NCI-H1694 (cell line): ENCODE measurements at places on chromosomes 1 and 21.

- DNase-seq, result no peak
Observed at GRCh38 chr1:925561-926421, 2.1 kb downstream of the SAMD11 start.

GRCh38 chr1:193516755-193517388 lies 330.5 kb upstream of the B3GALT2 start:
- no peak for DNase-seq

DNA sequence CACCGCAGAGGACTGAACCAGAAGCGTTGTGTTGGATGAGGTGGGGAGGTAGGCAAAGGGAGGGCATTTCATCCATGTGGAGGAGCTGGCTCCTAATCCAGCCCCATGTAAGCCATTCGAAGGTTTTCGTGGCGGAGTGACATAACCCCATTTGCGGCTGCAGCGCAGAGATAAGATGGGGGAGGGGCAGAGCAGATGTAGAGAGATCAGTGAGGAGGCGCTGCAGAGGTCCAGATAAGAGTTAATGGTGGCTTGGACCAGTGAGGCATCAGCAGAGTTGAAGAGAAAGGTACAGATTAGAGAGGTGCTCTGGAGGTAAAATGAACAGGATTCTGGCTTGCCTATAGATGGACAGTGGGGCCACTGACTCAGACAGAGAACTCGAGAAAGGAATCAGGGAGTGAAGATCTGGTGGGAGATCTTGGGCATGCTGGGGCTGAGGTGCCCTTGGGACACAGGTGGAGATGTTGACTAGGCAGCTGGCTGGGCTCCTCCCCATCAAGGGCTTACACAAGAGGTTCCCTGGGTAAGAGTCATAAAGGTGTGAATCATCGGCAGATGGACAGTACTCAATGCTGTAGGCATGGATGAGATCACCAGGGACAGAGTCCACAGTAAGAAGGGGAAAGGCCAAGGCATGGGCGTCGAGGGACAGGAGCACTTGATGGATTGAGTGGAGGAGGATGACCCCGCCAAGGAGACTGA lies 7.8 kb upstream of the PTPRF start:
- DNase-seq, result no peak

GRCh38 chr21:39863111-39863510 lies 4.1 kb upstream of the PCP4 start:
- no peak for DNase-seq

DNA sequence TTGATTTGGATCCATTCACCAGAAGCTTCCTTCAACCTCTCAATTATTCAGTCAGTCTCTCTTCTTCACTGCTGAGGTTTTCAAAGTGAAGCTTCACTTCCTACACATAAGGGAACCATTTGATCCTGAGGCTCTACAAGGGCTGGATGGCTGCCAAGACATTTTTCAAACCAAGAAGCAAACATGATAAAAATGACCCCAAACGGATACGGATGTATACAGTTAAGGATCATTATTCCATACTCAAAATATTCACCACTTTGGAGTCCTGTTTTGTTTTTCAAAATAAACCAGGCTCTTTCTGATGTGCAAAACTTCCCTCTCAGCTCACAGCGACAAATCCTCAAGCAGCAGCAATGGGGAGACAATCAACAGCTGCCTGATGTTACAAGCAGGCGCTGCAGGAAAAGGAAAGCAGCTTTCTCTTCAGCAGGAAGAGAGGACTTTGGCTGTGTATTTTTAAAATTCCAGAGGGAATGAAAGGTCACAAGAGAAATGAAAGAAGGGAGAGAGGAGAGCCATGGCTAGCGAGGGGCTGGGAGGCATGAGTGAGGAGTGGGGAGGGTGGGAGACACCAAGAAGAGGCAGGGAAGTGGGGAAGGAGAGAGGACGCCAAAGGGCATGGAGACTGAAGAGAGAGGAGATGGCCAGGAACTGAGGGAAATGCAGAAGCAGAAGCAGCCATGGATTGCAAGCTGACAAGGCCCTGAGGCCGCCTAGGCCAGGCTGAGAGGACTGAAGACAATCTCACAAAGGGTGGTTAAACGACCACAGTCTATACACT lies 145.4 kb downstream of the SLC45A1 start:
- DNase-seq, result no peak

GRCh38 chr1:38778521-38778920 lies 81.1 kb downstream of the RRAGC start:
- no peak for DNase-seq

DNA sequence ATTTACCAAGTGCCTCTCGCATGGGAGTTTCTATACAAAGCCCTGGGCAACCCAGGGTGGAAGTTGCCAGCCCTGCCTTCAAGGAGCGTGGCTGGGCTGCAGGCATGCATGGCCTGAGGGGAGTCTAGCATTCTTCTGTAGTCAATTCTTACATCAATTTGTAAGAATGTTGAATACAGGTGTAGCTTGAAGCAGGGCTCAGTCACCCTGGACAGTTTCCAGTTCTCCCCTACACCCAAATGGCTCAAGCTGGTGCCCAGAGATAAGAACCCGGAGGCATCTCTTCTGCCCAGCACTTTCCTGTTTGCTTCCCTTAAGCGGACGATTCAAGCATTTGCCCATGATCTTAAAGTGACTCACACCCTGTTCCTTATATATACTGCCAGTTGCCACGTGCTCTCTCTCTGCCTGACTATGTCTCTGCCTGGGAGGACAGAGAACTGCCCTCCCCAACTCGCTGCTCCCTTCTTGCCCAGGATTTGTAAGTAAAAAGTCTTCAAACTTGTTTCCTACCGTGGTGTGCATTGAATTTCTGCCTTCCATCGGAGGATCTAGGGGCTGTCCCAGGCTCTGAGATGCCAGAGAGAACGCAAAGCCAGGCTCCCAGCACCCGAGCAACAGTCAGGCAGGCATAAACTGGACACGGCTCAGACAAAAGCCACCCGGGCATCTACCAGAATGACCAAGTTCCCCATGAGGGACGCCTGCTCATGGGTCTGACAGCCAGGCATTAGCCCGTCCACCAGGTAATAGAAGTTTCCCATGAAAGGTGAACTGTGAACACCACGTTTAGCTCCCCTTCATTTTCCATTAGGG lies 50.9 kb upstream of the AJAP1 start:
- no peak for DNase-seq

GRCh38 chr1:156308078-156308477 lies 9.0 kb upstream of the VHLL start:
- no peak for DNase-seq

DNA sequence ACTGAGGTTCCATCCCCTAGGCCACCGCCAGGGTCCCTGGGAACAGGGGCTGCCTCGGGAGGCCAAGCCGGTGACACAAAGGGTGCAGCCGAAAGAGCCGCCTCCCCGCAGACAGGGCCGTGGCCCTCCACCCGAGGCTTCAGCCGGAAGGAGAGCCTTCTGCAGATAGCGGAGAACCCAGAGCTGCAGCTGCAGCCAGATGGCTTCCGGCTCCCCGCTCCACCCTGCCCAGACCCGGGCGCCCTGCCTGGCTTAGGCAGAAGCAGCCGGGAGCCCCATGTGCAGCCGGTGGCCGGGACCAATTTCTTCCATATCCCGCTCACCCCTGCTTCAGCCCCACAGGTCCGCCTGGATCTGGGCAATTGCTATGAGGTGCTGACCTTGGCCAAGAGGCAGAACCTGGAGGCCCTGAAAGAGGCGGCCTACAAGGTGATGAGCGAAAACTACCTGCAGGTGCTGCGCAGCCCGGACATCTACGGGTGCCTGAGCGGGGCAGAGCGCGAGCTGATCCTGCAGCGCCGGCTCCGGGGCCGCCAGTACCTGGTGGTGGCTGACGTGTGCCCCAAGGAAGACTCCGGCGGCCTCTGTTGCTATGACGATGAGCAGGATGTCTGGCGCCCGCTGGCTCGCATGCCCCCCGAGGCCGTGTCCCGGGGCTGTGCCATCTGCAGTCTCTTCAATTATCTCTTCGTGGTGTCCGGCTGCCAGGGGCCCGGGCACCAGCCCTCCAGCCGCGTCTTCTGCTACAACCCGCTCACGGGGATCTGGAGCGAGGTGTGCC lies 1.4 kb downstream of the KLHDC7A start:
- no peak for DNase-seq

DNA sequence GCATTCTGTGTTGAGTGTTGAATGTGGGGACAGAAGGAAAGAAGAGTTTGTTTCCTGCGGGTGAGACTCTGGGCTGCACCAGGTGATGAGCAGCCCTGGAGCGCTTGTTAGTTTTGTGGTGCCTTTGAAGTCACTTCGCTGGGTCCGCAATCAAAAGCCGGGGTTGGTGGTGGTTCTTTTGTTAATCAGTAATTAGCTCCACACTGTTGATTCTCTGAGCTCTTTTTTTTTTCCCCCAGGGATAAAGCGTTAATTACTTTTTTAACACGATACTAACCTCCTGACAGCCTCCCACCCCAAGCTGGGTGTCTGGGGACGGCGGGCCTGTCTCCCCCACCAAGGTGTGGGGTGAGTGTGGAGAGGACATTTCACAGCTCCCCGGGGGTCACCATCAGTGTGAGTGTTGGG lies 56.6 kb downstream of the AGPAT3 start:
- DNase-seq, result no peak

GRCh38 chr1:64135462-64136223 lies 67.8 kb upstream of the UBE2U start:
- no peak for DNase-seq

DNA sequence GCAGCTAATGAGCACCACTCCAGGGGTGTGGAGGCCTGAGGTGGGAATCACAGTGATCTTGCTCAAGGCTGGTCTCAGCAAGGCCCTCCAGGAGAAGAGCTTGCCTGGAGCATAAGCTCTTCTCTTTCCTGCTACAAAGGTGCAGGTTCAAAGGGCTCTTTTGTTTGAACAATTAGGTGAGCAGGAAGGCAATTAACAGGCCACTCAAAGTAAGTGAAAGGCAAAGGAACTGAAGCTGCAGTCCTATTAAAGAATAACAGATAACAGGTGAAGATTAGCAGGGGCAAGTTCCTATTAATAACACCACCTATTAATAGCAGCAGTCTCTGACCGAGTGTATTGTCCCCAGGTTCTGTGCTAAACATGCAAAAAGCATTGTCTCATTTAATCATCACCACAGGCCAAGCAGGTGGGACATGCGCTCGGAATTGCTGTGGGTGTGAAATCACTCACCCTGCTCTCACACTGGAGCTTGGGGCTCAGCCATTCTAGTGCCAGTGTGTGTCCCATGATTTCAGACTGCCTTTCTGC lies 113.8 kb downstream of the RHOU start:
- DNase-seq, result no peak

DNA sequence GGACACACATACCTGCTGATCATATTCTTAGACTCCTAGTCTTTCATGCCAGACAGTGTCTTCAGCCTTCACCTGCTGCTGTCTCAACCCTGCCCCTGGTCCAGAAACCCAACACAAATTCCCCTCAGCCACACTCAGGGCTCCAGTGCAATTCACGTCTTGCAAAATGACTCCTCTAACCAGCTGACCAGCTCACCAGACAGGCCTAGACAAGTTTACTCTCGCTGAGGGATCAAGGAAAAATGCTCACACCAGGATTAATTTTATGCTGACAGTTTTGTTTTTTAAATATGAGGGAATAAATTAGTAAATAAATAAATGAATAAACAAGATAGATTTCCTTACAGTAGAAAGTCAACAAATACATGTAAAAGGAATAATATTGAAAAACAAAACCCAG lies 28.5 kb downstream of the CCDC185 start:
- no peak for DNase-seq

- DNase-seq, result no peak
Observed at GRCh38 chr1:29120947-29121485, 2.7 kb downstream of the TMEM200B start.

DNA sequence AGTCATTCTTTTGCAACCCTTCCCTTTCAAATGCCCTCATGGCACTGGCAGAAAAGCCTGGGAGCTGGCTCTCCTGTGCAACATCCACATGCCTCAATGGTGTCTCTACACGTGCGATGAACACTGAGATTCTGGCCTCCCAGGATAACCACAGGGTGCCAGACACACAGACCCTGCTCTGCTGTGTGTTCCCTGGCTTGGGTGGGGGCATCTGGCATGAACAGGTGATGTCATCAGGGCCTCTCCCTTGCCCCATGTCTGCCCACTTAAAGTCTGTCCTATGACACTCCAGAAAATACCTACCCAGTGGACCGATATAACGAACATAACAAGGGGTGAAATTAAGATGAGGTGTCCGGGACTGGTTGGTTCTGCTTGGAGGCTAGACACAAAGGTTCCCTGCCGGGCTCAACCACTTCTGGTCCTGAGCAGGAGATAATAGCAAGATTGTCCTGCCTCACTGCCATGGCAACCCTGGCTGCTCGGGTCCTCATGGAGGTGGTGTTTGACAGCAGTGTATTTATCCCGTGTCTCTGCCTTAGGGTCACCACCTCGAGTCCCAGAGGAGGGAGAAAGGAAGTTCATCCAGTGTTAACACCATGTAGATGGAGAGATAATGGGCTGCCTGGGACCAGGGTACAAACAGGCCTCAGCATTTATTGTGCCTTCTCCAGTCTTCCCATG lies 19.3 kb downstream of the INSRR start:
- DNase-seq, result no peak

DNA sequence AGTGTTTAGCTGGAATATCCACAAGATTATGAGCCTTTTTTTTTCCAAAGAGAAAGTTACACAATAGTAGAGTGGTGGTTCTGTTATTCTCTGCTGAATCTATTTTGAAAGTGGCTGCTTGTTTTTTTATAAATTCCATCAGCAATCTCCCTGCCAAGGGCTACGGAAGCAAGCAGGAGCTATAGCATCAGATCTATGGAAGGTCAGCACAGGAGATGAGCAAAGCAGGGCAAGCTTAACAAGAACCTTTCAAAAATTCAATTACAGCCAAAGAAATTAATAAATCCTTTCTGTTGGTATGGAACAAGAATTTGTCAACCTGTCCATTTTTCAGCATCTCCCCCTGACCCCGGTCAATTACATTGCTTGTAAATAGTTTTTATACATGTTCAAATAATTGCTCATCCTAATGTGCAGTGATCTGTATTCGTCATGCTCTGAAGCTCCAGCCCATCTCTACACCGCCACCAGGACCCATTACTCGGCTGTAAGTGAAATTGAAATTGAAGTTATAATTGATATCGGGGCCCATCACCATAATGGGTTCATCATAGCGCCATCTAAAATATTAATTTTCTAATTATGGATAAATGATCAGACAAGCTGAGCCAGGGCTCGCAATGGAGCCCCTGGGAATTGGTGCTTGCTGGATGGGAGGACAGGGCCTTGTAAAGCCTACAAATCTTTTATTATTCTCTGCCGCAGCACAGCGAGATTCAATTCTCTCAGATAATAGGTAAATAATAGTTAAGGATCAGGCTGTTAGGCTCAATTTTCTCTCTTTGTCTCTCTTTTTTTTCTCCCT lies 215.1 kb downstream of the ATG4C start:
- DNase-seq, result no peak
